Neural progenitor cell (in vitro differentiated cells): ENCODE measurements at places on chromosomes 5 and 9. TPM values are rescaled to one million over a fixed set of nuclear protein-coding genes. Genes with fewer than 3 reads are reported as not detected.
A peak's percentile ranks its signal among the peaks of the same experiment; 100 is the strongest.

Gene GMCL2
- total RNA-seq: not detected in 2 replicates

Gene BTNL3
- total RNA-seq: 0.34 TPM in 1 of 2 replicates, not detected in the other

Gene SHOC1
- total RNA-seq: not detected in 2 replicates

DNA sequence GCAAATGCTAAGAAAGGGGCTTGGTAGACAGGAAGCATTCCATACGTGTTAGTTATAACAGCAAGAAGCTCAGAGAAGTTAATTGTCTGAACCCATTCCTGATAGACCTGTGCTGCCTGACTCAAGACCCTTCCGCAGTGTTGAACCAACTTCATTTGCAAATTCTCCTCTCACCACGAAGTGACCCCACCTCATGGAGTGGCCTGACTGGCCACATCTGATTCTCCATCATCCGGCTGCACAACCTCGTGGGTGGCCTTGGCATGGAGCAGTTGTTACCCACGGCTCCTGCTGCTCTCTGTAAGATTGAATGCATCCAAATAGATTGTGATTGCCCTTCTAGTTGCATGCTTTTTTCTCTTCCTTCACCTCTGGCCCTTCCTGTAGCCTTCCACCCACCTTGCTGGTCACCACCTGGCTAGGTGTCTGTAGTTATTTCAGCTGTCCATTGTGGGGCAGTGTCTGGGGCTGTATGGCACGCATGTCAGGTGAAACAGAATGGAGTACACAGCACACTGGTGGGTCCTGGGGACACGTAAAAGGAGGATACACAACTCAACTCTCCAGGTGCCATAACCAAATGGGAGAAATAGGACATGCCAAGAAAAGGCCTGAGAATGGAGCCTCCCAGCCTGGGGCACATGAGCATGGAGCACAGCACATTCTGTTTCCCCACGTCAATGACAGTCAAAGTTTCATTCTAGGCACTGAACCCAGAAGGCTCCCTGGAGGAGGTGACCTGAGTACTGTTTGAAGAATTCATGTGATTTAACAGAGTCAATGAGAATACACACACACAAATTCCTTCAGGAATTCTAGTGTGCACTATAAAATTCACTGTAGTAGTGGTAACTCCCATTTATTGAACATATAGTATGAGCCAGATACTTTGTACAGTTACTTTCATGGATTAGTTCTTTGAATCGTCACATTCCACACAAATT is 70.5 kb upstream of the PTCH1 start:
- no peak for DNase-seq

DNA sequence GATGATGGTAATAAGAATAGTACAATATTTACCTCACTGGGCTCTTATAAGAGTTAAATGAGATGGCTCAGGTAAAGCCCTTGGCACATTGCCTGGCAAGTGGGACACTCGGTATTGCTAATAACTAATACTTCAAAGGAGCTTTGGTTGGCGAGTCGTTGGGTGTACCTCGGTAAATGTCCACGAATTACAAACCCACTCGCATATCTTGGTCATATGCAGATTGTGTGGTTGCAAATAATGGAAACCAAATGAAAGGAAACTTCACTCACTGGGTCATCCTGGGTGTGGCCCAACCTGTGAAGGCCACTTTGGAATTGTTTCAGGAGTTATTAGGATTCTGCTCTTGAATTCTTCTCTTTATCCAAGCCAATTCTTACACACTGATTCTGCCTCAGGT is 147.5 kb downstream of the NTRK2 start:
- no peak for DNase-seq

- DNase-seq: no peak
These were observed 251.3 kb downstream of the GAS1 start for GRCh38 chr9:86695910-86696424.

- DNase-seq: no peak
These were observed 119.8 kb upstream of the IRX2 start for GRCh38 chr5:2871282-2871681.

DNA sequence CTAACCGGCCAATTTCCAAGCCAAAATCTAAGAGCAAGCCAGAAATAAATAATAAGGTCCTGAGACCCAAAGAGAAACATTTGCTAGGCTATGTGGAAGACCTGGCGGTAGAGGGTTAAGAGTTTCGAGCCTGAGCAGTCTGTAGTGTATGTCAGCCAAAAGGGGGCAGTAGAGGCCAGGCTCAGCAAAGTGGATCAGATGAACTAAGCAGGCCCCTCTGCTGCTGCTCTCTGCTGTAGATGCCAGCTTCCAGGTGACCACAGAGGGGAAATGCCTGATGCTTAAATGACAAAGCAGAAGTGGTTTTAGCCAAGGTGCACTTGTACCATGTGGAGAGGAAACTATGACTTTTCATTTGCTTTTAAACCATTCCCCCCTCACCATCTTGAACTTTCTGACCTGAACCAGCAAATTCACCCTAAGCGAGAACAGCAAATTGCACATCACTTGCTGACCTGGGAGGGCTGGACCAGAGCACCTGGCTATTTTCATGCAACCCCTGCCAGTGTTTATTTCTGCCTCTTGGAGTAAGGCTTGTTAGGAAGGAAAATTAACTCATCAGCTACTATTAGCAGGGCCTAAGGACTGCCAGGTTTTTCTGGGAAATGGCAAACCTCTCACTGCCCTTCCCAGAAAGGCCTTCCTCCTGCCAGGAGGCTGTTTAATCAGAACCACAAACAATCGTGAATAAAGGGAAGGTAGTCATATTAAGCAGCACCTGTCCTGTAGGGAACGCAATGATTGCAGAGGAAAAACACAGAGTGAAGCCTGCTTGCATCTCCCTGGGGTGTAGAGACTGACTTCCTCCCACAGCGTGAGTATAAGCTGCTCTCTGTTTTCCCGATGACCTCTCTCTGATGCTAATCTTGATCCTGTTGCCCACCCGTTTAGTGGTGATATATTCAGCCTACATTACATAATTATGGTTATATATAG is 818.2 kb downstream of the TLR4 start:
- peak; percentile 84 for DNase-seq

DNA sequence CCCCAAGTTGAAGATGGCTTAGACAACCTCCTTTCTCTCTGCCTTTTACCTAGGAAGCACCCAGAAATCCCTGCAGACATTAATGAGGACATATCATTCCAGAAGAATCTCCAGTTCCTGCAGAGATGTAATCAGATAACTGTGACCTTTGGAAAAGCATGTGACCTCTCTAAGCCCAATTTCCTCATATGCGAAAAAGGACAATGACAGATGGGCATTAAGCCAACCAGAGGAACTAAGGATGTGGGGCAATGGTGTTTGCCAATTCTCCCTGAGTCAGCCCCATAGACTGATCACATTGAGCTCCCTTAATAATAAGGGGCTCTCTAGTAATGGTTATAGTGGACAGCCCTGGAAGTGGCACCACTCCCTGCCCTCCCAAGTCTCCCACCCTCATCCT is 10.1 kb upstream of the FOXI1 start:
- no peak for DNase-seq

GRCh38 chr9:134863941-134864820 is 16.4 kb upstream of the FCN2 start:
- no peak for DNase-seq

DNA sequence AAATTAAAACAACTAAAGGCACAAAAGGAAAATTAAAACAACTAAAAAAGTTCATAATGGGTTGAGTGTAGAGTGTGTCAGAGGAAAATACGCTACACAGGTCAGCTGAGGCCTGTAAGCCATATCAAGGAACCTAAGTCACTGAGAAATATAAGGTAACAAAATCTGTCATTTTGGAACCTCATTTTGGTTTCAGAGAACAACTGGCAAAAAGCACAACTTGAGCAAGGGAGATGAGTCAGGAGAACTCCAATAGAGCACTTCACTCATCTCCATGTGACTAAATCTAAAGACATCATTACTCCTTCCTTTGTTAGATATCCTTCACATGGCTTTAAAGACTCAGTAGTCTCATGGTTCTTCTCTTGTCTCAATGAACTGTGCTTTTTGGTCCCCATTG is 269.4 kb upstream of the POU5F2 start:
- DNase-seq: no peak

DNA sequence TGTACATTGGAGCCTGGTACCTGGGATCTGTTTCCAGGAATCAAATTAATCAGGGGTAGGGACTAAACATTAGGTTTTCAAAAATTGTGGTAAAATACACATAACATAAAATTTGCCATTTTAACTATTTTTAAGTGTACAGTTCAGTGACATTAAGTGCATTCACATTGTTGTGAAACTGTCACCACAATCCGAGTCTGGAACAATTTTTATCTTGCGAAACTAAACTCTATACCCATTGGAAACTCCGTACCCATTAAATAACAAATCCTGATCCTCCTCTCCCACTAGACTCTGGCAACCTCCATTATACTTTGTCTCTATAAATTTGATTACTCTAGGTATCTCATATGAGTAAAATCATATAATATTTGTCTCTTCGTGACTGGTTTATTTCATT is 486.2 kb downstream of the GADD45G start:
- no peak for DNase-seq

DNA sequence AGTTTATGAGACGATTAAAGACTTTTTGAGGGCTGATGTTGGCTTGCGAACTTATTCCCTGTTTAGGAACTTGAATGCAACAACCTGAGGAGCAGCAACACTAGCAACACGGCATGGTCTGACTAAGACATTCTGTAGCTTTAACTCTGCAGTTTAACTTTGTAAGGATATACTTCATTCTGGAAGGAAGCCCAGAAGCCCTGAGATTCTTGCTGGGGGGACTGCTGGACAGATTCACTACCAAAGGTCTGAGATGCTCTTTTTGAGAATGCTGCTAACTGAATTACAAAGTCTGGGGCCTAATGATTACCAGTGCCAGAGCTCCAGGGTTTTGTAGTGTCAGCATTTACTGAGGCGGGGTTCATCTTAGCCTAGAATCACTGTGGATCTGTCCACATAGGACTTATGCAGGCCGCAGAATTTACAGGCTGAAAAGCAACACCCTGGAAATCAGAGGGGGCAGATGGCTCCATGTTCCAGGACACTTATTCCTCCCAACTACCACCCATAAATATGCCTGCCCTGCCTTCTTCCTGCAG is 537.1 kb upstream of the CDH18 start:
- no peak for DNase-seq

GRCh38 chr9:138063785-138064184 is 186.2 kb downstream of the CACNA1B start:
- no peak for DNase-seq

- DNase-seq: no peak
These were observed 69.2 kb upstream of the PLPP1 start for GRCh38 chr5:55603922-55604321.

DNA sequence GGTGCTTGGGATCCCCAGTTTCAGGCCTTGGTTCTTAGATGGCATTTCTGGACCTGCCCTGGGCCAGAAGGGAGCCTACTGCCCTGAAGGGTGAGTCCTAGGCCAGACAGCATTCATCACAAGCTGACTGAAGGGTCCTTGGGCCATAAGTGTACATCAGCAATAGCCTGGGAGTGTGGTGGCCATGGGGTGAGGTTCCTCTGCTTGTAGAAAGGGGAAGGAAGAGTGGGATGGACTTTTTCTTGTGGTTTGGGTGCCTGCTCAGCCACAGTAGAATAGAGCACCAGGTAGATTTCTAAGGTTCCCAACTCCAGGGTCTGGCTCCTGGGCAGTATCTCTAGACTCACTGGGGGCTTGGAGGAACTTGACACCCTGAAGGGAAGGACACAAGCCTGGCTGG is 95.2 kb upstream of the PHF24 start:
- no peak for DNase-seq

DNA sequence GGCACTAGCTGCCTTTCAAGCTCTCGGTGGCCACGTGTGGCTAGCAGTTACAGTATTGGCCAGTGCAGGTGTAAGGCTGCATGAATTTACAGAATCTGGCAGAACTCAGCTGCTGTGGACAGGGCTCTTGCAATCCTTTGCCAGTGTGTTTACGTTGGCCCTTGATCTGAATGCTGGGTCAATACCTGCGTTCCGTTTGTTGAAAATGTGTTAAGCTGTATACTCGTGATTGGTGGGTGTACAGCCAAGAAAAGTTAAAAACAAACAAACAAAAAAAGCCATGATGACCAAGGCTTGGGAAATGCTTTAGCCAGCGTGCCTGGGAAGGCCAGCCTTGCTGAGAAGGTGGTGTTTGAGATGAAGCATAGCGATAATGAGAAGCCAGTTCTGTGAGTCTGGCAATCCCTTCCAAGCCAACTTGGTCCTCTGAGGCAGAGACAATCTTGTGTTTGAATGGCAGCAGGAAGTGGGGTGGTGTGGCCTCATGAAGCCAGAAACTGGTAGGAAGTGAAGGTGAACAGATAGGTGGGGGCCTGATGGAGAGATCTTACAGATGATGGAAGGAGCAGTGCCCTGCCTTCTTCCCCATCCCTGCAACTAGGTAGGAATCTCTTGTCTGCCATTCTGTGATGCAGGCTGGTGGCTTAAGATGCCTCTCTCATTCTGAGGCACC is 820 bp upstream of the CFAP90 start:
- no peak for DNase-seq

- no peak for DNase-seq
These were observed 126.0 kb downstream of the SLIT3 start for GRCh38 chr5:169174923-169175322.

DNA sequence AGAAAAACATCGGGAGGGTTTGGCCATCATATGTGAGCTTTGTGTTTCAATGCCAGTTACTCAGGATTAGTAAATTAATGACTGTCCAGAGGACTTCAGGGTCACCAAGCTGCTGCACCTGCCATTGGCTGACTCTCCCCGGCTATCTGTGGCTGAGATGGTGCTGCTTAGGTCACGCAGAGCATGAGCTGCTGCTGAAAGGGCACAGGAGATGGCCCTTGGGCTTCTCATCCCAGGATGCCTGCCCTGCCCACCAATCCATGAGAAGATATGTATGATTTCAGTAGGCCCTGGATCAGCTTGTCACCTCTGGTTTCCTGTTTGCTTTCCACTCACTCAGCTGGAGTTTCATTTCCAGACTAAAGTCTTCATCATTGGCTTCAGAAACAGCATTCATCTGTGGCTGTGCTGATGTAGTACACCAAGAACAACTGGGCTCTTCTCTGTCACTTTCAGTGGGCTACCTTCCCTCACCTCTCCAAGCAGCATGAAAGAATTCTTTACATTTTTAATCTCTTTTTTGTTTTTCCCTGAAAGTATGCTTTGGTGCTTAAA is 2.4 kb upstream of the CATSPER3 start:
- no peak for DNase-seq

GRCh38 chr5:179930788-179931473 is 23.2 kb upstream of the TBC1D9B start:
- DNase-seq: no peak

DNA sequence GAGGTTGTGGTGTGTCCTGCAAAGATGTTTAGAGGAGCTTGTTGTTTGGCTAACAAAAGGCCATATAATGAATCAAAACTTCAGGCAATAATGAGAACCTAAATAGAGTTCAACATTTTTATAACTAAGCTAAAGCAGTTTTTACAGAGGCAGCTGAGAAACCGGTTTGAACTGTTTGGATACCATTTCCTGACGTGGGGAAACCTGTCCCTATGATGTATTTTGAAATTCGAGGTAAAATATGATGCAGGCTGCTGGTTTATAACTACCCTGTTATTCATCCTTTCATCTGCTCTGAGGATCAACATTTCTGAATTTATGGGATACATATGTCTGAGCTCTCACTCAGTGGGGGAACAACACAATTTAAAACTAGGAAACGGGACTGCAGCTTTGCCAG is 289.5 kb upstream of the IRX2 start:
- no peak for DNase-seq
